ENCODE measurements at places on chromosomes 4 and X. TPM values are rescaled to one million over a fixed set of nuclear protein-coding genes. Genes with fewer than 3 reads are reported as not detected.

DNA sequence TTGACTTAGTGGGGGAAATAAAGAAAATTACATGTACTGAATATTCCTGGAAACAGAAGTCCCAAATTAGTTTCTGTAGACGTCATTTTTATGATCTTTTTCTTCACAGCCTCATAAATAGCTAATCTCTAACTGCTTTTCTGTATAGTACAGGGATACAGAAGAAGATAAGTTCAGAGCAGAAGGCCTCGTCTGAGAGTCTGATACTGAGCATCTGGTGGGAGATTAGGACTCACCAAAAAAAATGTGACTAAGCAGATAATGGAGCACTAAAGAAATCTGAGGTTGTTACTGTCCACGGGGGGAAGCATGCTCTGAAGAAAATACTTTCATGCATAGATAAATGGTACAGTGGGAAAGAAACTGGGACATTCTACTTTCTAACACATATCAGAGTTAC, 115.3 kb upstream of the TRPC5 start:
- H3K36me3 ChIP-seq: no peaks in the 10 kb centered on the region
- H3K27ac ChIP-seq: no peak overlapping the region
- H3K4me3 ChIP-seq: no peak overlapping the region

DNA sequence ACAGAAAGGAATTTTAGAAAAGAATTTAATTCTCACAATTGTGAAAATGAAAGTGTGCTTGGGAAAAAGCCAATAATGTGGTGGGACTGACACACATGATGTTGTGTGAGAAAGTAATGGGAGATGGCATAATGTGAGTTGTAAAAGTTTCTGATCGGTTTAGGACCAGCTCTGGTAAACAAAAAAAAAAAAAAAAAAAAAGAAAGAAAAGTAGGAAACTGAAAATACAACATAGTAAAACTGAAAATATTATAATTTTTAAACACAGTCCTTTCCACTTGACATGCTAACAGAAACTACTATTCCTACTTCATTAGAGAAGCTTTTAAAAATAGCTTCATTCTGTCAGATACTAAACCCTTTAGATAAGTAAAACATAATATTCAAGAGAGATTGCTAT, 28.2 kb downstream of the RAP1GDS1 start:
- no peaks in the 10 kb centered on the region for H3K27me3 ChIP-seq
- DNase-seq: no peak
- no peaks in the 10 kb centered on the region for H3K4me1 ChIP-seq
- H3K27ac ChIP-seq: no peak overlapping the region

DNA sequence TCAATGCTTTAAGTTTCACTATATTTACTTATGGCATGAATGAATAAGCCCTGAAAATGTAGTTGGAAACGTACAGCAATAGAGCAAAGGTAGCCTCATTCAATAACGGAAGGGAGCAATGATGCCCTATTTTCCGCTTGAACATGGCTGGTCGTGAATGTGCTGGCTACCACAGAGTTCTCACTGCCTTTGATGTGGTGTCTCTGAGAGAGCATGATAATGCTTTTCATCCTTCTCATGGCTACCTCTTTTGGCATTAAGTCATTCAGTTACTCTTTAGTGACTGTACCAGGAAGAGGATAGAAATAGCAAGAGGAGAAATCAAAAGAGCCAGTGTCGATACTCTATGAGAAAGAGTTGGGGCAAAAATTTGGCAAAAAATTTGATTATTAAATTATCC, 308.0 kb downstream of the PPP3CA start:
- H3K27ac ChIP-seq: no peak overlapping the region
- H3K36me3 ChIP-seq: peaks cover 2% of the 10 kb centered on the region
- no peak overlapping the region for H3K4me3 ChIP-seq
- no peak for DNase-seq
- H3K27me3 ChIP-seq: no peaks in the 10 kb centered on the region

DNA sequence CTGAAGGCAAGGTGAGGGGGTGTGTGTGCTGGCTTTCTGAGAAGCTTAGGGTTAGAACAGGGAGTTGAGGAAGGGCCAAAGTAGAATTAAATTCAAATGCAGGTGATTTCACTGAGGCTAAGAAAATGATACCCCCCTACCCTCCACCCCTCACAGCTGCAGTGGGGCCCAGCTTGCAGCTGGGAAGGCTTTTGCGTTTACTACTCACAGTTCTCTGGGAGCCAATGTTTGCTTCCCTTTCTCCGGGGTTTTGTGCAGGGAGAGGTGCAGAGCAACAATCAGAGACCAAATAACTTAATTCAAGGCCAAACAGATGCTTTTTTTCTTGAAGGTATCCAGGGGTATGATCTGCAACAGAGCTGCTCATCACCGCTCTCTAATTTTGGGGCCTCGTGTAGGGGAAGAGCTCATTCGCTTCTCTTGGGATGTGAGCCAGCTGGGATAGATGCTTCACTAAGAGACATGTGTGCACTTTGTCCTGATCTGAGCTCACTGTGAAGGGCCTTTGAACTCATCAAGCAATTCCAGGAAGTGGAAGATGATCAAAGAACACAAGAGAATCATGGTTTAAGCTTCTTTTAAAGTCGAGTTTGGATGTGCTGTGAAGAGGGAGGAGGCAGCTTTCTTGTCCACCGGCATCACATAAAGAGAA, 122.7 kb upstream of the C1GALT1C1 start:
- no peak overlapping the region for H3K27ac ChIP-seq
- DNase-seq: no peak
- no peak overlapping the region for H3K4me3 ChIP-seq
- no peaks in the 10 kb centered on the region for H3K36me3 ChIP-seq
- H3K27me3 ChIP-seq: no peaks in the 10 kb centered on the region

- DNase-seq: no peak
- no peaks in the 10 kb centered on the region for H3K4me1 ChIP-seq
- H3K27ac ChIP-seq: no peak overlapping the region
- H3K4me3 ChIP-seq: no peak overlapping the region
Observed at GRCh38 chr4:128775916-128776315, 33.6 kb upstream of the JADE1 start.

DNA sequence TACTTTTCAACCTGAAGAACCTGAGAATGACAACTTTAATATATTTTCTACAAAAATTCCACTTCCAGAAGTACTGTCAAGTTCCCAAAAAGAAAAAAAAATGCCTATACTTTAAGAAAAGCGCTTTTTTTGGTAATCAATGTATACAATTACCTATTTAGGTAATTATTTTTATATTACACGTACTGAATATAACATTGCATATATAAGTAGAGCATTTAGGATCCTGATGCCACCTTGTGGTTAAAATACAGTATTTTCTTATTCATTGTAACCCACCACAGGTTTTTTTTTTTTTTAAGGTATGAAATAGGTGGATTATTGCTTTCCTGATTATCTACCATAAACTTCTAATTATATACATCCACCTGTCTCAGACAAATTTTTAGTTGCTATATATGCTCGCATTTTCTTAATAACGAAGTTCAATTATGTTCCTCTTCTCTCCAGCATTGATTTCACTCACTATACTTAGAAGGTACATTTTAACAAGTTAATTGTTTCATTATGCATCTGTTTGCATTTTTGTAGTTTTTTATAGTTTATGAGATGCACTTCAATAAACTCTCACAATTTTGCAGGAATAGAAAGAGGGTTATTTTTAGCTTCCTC, 5.2 kb downstream of the MAP9 start:
- no peak for DNase-seq
- no peak overlapping the region for H3K27ac ChIP-seq
- H3K4me3 ChIP-seq: no peak overlapping the region
- no peaks in the 10 kb centered on the region for H3K27me3 ChIP-seq

EDA2R gene
- 2.5 TPM for total RNA-seq

DNA sequence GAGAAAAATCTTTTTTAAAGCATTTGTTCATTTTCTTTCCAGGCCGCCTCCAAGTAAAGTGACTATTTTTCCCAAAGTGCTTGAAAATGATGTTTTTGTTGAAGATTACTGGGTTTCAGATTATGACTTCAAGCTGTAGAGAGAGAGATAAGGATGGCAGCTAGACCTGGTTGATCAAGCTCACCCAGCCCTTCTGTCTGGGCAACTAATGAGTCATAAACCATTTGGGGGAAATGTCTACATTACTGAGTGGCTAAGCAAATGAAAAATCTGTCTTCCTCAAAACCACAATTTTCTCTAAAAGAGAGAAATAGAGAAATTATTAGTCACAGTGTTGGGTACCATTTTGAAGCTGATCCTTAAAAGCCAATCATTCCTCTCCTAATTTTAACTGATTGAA, 355.4 kb upstream of the CPEB2 start:
- no peaks in the 10 kb centered on the region for H3K27me3 ChIP-seq
- H3K4me1 ChIP-seq: no peaks in the 10 kb centered on the region
- H3K36me3 ChIP-seq: no peaks in the 10 kb centered on the region
- no peak for DNase-seq
- no peak overlapping the region for H3K4me3 ChIP-seq
- H3K27ac ChIP-seq: no peak overlapping the region

DNA sequence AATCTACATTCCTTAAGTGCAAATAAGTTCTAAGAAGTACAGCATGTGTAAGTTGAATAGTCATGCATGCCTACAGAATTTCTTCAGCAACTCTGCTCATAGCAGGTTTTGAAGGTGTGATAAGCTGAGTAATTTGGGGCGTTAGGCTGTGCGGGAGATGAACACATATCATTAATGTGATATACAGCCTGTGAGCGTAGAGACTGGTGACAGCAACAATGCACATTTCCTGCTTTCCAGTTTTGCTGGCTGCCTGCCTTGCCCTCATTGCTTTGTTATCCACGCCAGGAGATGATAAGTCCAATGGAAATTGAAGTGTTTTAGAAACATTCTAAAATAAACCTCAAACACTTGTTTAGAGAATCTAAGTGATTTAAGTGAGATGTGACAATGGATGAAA, 1709.4 kb downstream of the ARAP2 start:
- no peak for DNase-seq
- H3K36me3 ChIP-seq: no peaks in the 10 kb centered on the region
- H3K4me3 ChIP-seq: no peak overlapping the region
- H3K4me1 ChIP-seq: no peaks in the 10 kb centered on the region
- H3K27ac ChIP-seq: no peak overlapping the region

SSX4 gene
- total RNA-seq: not detected

- H3K27ac ChIP-seq: no peak overlapping the region
- H3K36me3 ChIP-seq: no peaks in the 10 kb centered on the region
- H3K27me3 ChIP-seq: no peaks in the 10 kb centered on the region
- H3K4me1 ChIP-seq: no peaks in the 10 kb centered on the region
- no peak overlapping the region for H3K4me3 ChIP-seq
- no peak for DNase-seq
Observed at GRCh38 chr4:96093057-96093456, 253.2 kb downstream of the PDHA2 start.

DNA sequence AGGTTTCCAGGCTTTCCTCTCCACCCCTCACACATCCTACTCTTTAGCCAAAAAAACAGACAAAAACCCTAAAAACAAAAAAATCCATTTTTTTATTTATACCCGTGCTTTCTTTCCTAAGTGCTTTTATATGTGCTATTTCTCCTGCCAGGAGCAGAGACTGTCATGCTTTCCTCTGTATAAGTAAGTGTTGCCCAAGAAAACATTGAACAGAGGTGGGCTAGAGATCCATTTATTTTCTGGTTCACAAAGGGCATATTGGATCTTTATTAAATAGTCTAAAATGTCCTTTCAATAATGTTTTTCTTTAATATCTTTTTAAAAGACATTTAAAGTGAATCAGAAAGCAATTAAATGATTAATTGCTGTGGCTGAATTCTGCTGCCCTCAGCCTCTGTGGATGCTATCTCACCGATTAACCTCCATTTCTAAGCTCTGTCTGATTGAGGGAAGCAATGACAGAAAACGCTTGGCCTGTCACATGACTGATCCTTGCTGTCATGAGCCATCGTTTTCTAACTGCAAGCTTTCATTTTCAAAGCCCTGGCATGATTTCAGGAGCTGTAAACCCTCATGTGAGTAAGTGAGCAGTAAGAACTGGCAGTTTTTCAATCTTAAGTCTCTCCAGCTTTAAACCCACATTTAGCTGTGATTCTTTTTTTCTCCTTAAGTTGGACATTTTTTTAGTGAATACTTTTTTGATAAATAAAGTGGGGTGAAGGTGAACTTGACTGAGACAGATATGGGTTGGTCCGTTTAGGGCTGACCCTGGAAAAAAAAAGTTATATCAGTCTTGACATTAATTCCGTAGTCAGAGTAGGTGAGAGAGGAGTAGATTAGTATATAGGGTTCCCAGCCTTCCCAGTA, 180.7 kb upstream of the PGRMC2 start:
- peaks cover 5% of the 10 kb centered on the region for H3K4me1 ChIP-seq
- peak overlapping the region; percentile 7 for H3K4me3 ChIP-seq
- no peak for DNase-seq
- H3K27me3 ChIP-seq: no peaks in the 10 kb centered on the region
- no peaks in the 10 kb centered on the region for H3K36me3 ChIP-seq

DNA sequence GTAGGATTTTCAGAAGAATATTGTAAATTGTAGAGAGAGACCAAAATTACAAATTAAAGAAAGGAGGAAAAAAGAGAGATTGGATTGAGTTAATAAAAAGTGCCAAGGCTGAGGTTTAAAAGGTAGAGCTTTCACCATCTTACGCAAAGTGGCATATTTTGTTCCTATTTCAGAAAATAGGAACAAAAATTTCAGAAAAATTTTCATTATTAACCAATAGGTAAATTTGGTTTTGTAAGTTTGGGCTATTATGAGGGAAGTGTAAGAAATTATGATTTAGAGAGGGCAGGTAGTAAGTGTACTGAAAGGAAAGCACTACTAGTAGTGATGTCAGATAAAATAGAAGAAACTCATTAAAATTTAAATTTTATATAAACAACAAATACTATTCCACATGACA, 479.7 kb downstream of the ACTRT1 start:
- no peaks in the 10 kb centered on the region for H3K36me3 ChIP-seq
- no peak overlapping the region for H3K27ac ChIP-seq
- no peak overlapping the region for H3K4me3 ChIP-seq
- no peaks in the 10 kb centered on the region for H3K4me1 ChIP-seq
- H3K27me3 ChIP-seq: no peaks in the 10 kb centered on the region

GRCh38 chr4:88448889-88449288, 8.0 kb upstream of the HERC5 start:
- no peak for DNase-seq
- H3K4me1 ChIP-seq: no peaks in the 10 kb centered on the region
- no peaks in the 10 kb centered on the region for H3K27me3 ChIP-seq
- H3K4me3 ChIP-seq: no peak overlapping the region
- no peaks in the 10 kb centered on the region for H3K36me3 ChIP-seq

DNA sequence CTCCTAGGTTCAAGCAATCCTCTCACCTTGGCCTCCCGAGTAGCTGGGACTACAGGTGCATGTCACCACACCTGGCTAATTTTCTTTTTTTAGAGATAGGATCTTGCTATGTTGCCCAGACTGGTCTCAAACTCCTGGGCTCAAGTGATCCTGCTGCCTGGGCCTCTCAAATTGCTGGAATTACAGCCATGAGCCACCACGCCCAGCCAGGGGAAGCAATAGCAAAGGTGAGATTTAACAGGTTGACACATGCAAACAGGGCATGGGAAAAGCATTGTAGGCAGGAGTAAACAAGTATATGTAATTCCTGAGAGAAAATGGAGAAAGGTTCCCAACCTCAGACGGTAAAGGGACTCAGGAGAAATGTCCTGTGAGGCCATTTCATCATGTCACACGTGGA, 33.6 kb upstream of the TBL1X start:
- no peaks in the 10 kb centered on the region for H3K4me1 ChIP-seq
- no peaks in the 10 kb centered on the region for H3K36me3 ChIP-seq
- no peaks in the 10 kb centered on the region for H3K27me3 ChIP-seq
- H3K27ac ChIP-seq: no peak overlapping the region
- H3K4me3 ChIP-seq: no peak overlapping the region
